Left ventricle myocardium inferior (tissue), 1 donor: ENCODE measurements at places on chromosomes 6 and 20.

- peak; percentile 77 for DNase-seq
Measured at GRCh38 chr20:62929051-62929538, 2.8 kb upstream of the DIDO1 start.

GRCh38 chr6:154245506-154245905 is 111.1 kb downstream of the IPCEF1 start:
- no peak for DNase-seq

GRCh38 chr20:62982124-62983075 is 24.4 kb downstream of the BHLHE23 start:
- no peak for DNase-seq

DNA sequence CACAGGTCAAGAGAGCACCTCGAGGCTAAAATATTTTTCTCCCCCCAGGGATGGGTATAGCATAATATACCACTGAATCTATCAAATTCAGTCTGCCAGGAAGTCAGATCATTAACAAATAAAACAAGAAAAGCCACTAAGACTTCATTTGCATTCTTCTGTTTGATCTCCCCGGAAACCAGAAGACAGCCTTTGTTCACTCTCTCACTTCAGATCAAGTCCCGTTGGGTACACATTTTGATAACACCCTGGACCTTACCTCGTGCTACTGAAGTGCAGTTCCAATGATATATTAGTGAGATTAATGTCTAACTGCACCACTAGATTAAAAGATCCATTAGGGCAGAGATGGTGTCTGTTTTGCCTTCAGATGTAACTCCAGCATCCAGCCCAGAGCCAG is 157.7 kb upstream of the B3GAT2 start:
- no peak for DNase-seq

DNA sequence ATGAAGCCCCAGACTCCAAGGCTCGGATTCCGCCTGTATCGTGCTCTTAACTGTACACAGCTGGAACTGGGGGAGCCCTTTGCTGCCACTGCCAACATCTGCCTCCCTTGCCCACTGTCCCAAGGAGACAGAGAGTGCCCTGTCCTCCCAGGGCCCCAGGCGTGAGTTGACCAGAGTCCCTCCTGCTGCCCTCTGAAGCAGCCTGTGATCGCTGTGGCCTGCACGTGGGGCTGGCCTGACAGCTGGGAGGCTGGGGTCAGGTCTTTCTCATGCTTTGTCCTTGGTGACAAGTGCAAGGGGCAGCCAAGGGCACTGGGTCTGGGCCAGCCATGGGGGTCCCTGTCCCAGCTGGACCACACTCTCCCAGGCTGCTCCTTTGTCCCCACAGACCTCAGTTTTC is 44.3 kb downstream of the KIAA1755 start:
- DNase-seq = no peak

GRCh38 chr6:31865205-31866118 is 2.8 kb upstream of the NEU1 start:
- no peak for DNase-seq

DNA sequence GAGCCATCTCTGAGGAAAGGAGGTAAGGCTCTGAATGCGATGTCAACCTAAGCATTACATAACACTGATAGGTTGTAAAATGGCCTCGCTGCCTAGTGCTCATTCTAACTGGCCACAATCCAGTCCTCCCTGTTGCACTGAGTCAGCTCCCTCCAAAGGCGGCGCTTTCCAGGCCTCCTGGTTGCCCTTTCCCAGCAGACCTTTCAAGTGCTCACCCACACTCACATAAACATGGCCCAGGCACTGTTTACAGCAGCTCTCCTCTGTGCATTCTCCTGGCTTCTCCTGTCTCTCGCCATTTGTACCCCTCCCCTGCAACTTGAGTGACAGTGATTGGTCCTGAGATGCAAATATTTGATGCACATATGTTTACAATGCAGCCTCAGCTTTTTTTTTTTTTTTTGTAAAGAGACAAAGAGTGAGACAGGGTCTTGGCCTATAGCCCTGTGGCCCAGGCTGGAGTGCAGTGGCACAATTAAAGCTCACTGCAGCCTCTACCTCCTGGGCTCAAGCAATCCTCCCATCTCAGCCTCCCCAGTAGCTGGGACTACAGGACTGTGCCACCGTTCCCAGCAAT is 36.8 kb upstream of the PRND start:
- DNase-seq = no peak

DNA sequence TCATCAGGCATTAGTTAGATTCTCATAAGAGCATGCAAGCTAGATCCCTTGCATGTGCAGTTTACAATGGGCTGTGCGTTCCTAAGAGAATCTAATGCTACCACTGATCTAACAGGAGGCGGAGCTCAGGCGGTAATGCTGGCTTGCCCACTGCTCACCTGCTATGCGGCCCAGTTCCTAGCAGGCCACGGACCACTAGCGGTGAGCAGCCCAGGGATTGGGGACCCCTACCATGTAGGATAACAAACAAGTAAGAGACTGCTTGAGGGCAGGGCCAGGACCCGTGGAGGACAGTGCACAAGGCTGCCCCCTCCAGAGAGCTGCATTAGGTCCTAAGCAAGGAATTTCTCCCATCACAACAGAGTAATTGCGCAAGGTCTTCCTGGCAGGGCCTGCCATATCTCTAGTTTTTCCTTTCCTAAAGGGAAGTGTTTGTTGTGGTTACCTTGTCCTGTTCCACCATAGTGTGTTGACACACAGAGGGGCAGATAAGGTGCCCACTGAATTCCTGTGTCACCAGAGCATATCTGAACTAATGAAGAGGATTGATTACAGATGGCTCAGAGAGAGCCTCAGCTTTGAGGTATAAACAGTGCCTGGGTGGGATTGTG is 58.0 kb downstream of the PACRG start:
- peak; percentile 18 for DNase-seq

DNA sequence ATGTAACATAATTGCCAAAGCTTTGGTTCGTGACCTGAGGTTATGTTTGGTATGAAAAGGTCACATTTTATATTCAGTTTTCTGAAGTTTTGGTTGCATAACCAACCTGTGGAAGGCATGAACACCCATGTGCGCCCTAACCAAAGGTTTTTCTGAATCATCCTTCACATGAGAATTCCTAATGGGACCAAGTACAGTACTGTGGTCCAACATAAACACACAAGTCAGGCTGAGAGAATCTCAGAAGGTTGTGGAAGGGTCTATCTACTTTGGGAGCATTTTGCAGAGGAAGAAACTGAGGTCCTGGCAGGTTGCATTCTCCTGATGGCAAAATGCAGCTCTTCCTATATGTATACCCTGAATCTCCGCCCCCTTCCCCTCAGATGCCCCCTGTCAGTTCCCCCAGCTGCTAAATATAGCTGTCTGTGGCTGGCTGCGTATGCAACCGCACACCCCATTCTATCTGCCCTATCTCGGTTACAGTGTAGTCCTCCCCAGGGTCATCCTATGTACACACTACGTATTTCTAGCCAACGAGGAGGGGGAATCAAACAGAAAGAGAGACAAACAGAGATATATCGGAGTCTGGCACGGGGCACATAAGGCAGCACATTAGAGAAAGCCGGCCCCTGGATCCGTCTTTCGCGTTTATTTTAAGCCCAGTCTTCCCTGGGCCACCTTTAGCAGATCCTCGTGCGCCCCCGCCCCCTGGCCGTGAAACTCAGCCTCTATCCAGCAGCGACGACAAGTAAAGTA is 547 bp upstream of the ESR1 start:
- no peak for DNase-seq

DNA sequence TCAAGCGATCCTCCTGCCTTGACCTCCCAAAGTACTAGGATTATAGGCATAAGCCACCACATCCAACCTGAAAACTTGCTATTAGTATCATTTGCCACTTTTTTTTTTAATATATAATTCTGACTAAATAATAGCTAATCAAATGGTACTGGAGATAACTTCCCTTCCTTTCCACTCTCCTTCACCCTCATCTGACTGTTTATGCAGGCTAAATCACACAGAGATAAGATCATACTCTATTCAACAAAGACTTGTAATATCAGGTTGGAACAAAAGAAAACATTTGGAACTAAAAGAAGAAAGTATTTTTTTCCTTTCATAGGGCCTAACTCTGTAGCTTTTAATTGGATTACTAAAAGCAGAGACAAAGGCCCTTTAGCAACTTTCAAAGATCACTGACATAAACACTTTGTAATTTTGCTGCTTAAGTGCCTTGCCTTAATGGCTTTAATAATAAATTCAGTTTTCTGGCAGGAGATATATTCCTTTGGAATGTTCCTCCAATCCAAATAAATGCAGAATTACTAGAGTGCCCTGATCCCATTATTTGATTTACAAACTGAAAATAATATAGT is 198.7 kb upstream of the ASCC3 start:
- DNase-seq = no peak

GRCh38 chr6:155093430-155093829 is 98.3 kb downstream of the TIAM2 start:
- DNase-seq = no peak

DNA sequence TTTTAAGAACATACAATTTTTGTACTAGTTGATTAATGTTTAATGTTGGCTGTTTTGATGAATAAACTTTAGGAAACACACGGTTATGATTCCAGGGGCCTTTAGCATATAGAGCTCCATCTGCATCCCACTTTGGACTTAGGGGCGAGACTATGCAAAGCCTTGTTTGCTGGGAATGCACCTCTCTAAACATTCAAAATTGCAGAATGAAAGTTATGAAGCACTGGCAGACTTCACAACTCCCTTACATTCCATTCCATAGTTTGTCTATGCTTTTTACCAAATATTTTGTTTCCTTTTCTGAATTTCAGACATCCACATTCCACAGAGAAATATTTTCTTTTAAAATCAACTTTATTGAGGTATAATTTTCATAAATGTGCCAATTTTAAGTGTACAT is 10.3 kb upstream of the TCP11 start:
- no peak for DNase-seq

DNA sequence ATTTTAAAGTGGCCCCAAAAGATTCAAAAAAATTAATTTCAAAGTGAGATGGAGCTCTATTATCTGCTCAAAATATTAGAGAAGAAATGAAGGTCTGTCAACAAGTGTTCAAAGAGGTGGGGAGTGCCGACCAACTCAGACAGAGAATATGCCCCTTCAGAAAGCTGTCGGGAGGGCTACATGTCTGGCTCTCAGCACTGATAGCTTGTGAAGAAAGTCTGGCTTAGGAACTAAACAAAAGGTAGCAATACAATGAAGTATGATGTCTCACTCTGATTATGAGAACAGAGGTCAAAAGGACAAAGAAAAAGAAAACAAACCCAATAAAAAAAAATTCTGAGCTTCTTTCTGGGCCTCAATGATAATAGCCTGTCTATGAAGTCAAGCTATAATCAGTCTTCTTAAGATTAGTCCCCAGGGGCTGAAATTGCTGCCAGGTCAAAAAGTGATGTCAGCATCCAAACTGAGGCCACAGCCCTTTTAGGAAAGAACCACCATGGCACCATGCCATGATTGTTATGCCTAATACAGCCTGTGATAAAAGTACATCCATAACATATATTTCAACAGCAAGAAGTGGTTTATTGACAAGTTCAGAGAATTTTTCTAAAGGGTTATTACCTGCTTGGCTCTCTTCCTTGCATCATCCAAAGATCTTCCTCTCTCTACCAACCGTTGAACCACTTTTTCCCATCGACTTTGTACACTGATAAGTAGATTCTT is 150.9 kb downstream of the DST start:
- DNase-seq = peak; percentile 34

DNA sequence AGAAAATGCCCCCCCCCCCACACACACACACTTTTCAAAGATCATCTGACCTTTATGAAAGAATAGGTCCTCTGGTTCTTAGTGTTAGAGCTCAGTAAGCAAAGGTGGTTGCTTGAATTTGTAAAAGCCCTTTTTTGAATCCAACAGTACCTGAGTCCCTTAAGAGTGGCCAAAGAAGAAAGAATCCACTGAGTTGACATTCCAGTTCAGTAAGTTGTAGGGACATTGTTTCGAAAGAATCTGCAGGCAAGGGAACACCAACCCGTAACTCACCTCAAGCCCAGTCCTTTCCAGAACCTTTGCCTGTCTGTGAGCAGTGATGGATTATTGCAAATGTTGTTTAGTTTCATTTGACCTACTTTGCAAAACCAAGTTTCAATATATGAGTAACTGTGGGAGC is 64.2 kb upstream of the MAP3K4 start:
- DNase-seq = no peak

GRCh38 chr6:157096522-157096921 is 226.8 kb downstream of the TMEM242 start:
- DNase-seq = peak; percentile 24

DNA sequence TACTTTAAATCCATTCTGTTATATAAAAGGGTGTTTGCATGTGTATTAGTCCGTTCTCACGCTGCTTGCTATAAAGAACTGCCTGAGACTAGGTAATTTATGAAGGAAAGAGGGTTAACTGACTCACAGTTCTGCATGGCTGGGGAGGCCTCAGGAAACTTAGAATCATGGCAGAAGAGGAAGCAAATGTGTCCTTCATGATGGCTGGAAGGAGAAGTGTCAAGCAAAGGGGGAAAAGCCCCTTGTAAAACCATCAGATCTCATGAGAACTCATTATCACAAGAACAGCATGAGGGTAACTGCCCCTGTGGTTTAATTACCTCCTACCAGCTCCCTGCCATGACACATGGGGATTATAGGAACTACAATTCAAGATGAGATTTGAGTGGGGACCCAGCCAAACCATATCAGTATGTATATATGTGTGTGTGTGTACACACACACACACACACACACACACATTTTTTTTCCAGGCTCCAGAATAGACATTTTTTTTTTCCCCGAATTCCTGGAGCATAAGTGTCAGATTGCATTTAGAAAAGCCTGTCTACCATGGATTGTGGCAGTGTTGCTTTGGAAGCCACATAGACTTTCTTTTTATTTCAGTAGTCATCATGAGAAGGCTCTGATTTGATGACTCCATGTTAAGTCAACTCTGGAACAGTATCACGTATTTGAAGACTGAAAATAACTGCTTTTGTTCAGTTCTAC is 31.5 kb downstream of the KDM1B start:
- no peak for DNase-seq

- DNase-seq = no peak
Measured at GRCh38 chr6:31423550-31423949, 20.2 kb downstream of the MICA start.

DNA sequence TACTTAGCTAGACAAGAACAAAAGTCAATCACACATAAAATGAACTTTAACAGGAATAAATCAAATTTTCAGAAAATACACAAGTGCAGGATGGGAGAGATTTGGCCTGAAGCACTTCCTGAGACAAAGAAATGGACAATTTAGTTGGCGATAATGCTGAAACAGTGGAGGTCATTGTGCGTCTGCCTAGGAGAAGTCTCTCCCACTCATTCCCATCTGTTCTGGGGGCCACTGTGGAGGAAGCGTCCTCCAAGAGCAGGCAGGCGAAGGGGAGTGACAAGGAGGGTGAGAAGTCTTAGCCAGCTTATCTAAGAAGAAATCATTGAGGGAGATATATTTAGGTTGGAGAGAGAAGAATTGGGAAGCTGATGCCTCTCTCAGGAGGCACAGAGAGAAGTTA is 10.2 kb upstream of the TMEM242 start:
- no peak for DNase-seq

- no peak for DNase-seq
Measured at GRCh38 chr20:24478584-24478983, 9.2 kb downstream of the SYNDIG1 start.
